ENCODE measurements at places on chromosomes 16 and 17.
A peak's percentile ranks its signal among the peaks of the same experiment; 100 is the strongest.

DNA sequence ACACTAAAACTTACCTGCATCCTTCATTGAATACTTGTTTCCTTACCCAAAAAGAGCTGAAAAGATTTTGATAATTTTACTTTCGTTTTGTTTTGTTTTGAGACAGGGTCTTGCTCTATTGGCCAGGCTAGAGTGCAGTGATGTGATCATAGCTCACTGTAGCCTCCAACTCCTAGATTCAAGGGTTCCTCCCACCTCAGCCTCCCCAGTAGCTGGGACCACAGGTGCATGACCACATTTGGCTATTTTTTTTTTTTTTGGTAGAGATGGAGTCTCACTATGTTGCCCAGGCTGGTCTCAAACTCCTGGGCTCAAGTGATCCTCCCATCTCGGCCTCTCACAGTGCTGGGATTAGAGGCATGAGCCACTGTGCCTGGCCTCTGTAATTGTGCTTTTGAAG, 10.0 kb upstream of the TCAP start:
- no peak for DNase-seq

DNA sequence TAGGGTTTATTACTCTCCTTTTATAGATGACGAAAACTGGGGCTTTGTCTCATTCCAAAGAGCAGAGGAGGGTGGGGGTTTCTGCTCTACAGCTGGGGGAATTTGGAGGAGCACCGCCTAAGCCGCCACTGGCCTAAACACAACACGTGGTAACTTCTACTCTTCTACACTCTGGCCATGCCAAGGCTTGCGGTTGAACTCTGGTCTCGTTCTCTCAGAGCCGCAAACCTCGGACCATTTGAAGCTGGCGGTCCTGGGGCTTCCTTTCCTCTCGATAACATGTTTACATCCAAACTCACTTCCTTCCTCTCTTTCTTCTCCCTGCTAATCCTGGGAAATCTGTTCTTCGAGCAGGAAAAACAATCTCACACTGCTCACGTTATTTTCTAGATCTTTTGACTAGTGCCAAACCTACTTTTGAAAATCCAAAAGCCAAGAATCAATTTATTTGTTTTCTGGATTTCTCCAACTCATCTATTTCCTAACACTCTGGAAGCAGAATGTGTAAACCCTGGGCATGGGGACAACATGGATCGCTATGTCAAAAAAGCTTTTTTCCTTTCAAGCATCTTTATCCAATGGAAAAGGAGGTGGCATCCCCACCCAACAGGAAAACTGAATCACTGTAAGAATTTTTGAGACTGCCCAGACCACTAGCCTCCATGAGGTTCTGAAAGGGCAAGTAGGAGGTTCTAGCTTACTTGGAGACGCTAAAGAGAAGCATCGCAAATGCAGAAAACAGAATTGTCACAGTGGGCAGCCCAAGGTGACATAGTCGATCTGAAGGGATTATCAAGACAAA, 13.6 kb upstream of the EEF2K start:
- no peak for DNase-seq

DNA sequence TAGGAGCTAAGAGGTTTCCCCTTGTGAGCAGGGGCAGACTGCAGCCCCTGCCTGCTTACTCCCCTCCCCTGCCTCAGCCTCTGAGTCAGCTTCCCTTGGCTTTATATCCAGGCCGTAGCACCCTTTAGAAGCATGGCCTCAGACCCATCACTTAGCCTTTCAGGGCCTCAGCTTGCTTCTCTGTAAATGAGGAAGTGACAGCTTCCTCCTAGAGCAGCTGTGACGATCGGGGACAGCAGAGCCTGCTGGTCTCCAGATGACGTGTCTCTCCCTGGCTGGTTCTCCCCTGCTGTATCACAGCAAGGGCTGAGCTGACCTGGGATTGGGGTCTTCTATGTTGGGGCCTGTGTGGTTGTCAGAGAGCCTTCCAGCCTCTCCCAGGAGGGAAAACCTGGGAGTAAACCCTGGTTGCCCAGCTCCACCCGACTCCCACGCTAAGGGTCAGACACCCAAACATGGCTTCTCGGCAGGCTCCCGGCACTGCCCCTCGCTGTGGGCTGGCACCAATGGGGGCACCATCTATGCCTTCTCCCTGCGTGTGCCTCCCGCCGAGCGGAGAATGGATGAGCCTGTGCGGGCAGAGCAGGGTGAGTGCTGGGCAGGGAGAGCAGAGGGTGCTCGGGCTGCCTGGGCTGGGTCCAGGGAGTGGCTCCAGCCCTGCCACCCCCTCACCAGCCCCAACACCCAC, 16.3 kb upstream of the MYO15B start:
- no peak for DNase-seq

GRCh38 chr17:31495022-31495885, 103.8 kb downstream of the RAB11FIP4 start:
- no peak for DNase-seq

- DNase-seq: no peak
Observed at GRCh38 chr16:74202009-74202408, 94.6 kb upstream of the PSMD7 start.

GRCh38 chr17:14316126-14316832, 15.4 kb downstream of the HS3ST3B1 start:
- DNase-seq: no peak

- DNase-seq: no peak
Observed at GRCh38 chr17:58375256-58375655, 23.3 kb upstream of the SUPT4H1 start.

DNA sequence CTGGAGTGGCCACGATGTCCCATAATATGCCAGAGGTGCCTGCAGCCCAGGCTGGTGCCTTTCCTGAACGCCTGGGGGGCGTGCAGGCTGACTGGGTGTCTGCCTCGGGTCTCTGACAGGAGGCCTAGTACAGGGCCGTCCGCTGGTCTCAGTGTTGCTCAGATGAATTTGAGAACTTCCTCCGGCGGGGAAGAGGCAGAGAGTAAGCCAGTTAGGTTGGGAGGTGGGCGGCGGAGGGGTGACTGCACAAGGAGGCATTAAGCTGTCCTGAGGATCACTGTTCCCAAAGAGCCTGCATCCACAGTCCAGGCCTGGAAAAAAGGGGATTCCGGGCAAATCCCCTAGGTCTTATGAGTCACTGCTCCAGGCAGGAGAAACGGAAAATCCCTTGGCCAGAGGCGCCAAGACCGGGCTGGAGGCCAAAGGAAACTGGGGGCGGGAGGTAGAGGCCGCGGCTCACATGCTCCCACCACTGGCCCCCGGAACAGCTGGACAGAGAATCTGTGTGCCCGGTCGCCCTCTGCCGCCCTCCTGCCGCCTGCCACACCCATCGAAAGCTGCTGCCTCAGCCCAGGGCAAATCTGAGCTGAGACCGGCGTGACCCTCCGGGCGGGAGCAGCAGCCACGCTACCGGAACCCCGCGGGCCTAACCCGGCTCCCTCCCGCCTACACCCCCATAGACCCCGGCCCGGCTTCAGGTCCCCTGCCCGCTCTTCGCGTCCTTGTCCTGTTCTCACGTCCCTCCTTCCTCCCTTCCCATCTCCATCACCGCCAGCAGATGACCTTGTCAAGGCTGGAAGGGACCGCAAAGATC, 1.2 kb downstream of the TRIM47 start:
- no peak for DNase-seq

GRCh38 chr17:21495281-21495680, 119.1 kb downstream of the KCNJ12 start:
- no peak for DNase-seq

GRCh38 chr16:89613231-89613953, at the start of gene DPEP1:
Gene DPEP1, plus strand, starts transcription at chr16:89613642. Its CDS starts 16,769 bp downstream, at chr16:89630411.
- DNase-seq: no peak

GRCh38 chr16:2008631-2009163, 924 bp downstream of the ZNF598 start:
- DNase-seq: no peak

DNA sequence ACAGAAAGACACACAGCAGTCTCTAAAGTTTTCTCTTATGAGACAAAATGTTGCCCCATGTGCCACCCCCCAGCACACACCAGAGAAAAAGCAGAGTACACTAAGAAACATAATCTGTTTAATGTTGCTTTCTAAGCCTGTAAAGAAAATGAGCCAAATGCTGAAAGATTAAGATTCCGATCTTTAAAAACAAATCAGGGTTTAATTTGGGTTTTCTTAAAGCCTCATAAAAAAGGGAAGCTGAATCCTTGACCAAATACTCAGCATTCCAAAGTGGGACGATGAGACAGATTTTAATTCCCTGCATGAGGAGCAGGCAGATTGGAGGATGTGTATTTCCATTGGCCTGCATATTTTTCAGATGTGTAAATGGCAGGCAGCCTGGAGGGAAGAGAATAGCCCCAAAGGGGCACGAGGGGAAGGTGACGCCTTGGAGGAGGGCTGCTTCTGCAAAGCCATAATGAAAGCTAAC, 118.4 kb downstream of the COPRS start:
- no peak for DNase-seq

DNA sequence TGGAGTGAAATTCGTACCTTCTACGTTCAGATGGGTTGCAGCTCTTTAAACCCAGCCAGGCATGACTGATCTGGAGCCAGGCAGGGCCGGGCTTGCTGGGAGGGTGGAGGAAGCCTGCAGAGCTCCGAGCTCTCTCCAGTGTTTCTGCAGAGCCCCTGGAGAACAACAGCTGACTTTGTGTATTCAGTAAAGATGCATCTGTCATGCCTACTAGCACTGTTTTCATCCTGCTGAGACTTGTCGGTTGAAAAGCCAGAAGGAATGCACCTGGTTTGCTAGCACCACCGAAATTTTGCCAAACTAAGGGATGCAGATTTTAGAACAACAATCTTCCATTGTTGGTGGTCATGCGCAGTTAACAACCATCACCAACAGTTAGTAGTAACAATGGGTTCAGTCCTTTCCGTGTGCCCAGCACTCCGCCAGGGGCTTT, 22.4 kb upstream of the SCNN1B start:
- peak; percentile 48 for DNase-seq

Measured in iPS DF 6.9 (cell line).